ENCODE measurements at places on chromosomes 16 and 17. TPM values are rescaled to one million over a fixed set of nuclear protein-coding genes. Genes with fewer than 3 reads are reported as not detected.

Gene ZP2
- total RNA-seq, result not detected

Gene LITAFD
- not detected for total RNA-seq

Gene JUP
- 171 TPM for total RNA-seq

Gene FKBP10
- 168 TPM for total RNA-seq

Gene VMP1
- total RNA-seq, result 270 TPM

Gene GFAP
- not detected for total RNA-seq

Gene TUBD1
- 11.3 TPM for total RNA-seq

Gene OTOP2
- total RNA-seq, result not detected

Gene MT1M
- total RNA-seq, result 1.8 TPM

Gene AFMID
- total RNA-seq, result 46.3 TPM

Gene C17orf78
- total RNA-seq, result not detected

Gene OR3A1
- total RNA-seq, result not detected

Gene LHX1
- total RNA-seq, result not detected

Gene CCR7
- not detected for total RNA-seq

Gene RAD51D
- total RNA-seq, result 27.9 TPM

Gene STAC2
- not detected for total RNA-seq

Gene ASGR2
- not detected for total RNA-seq

Gene MPO
- total RNA-seq, result not detected

Measured in endothelial cell of umbilical vein (primary cell).